ENCODE measurements at places on chromosomes 12 and 14.
A peak's percentile ranks its signal among the peaks of the same experiment; 100 is the strongest.

- peak; percentile 86 for DNase-seq
These were observed 67.7 kb downstream of the EID3 start for GRCh38 chr12:104371043-104371870.

DNA sequence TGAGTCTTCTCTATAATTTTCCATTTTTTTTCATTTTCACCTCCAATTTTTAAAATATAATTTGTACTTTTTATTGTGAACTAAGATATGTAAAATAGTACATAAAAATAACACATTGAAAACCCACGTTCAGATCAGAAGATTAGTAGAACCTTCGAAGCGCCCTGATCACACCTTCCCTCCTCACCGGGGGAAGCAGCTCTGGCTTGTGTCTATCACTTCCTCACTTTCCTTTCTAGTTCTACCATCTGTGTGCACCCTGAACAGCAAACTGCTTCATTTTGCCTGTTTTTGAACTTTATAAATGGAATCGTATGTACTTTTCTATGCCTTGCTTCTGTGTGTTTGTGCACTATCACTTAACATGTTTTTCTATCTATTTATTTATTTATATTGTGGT lies 11.8 kb upstream of the CD27 start:
- no peak for DNase-seq

DNA sequence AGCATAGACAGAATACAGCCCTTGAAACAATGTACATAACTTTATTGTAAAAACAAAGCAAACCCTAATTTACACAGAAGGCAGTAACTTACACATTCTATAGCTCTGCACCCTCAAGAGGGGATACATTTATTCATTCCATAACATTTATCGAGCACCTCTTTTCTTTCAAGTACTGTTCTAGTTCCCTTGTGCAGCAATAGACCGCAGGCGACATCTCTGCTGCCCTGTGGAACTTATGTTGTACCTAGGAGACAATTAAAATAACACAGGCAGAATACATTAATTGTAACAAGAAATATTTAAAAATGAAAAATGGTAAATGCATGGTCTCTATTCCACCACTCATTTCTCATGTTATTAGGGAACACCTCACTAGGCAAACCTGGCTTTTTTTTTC lies 1.4 kb upstream of the ARHGDIB start:
- DNase-seq = no peak

DNA sequence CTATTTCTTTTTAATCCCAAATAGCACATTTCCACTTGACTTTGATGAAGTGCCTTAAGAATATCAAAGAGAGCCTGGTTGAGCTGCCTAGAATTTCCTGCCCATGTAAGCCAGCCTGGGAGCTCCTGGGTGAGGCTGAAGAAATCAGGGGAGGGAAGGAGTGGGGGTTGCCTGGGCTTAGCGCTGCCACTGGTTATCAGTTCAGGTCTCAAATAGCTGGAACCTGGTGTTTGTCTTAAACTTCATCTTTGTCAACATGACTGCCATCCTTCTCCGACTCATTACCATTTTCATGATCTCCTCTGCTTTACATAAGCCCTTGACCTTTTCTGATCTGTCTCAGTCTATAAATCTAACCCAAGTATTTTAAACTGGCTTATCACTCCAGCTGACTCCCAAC lies 151.5 kb downstream of the TTC8 start:
- DNase-seq = no peak

GRCh38 chr14:77212943-77213678 lies 31.5 kb downstream of the TMEM63C start:
- peak; percentile 91 for DNase-seq

DNA sequence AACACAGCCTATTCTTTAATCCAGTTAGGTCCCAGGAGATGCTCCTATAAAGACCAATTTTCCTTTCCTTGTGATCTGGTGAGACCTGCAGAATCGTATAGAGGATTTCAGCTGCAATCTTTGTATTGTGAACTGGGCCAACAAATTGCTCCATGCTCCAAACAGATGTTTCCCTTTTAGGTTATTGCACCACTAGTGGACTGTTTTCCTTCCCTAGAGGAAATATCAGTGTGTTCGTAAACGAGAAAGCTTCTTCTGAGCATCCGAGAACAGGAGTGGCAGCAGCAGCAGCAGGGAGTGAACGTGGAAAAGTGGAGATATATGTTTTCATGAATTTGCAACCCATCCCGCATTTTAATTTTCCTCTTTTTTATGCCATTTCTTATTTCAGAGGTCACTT lies 344.1 kb upstream of the PDE3A start:
- no peak for DNase-seq

- DNase-seq = no peak
These were observed 228.2 kb upstream of the PWP1 start for GRCh38 chr12:107457362-107457935.

- no peak for DNase-seq
These were observed 7.1 kb downstream of the IFNG-AS1 start for GRCh38 chr12:67996347-67996746.
